ENCODE measurements at places on chromosomes 2 and 18. TPM values are rescaled to one million over a fixed set of nuclear protein-coding genes. Genes with fewer than 3 reads are reported as not detected.

Gene UGT1A4
- not detected for total RNA-seq

Gene DYTN
- not detected for total RNA-seq

DNA sequence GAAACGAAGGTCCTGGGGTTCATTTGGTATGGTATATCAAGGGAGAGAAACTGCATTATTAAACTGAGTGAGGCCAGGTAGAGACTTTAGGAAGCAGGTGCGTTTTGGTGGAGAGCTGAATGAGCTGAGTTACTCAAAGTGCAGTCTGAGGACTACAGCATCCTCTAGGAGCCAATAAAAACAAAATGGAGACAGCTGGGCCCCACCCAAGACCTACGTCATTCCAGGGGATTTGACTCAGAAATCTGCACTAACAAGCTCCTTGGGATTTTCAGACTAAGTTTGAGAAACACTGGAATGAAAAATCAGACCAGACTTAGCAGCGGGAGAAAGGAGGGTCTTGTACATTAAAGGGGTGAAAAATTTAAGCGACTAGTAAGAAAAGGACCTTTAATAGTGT is 131.5 kb downstream of the UXS1 start:
- peak; percentile 56 for DNase-seq

DNA sequence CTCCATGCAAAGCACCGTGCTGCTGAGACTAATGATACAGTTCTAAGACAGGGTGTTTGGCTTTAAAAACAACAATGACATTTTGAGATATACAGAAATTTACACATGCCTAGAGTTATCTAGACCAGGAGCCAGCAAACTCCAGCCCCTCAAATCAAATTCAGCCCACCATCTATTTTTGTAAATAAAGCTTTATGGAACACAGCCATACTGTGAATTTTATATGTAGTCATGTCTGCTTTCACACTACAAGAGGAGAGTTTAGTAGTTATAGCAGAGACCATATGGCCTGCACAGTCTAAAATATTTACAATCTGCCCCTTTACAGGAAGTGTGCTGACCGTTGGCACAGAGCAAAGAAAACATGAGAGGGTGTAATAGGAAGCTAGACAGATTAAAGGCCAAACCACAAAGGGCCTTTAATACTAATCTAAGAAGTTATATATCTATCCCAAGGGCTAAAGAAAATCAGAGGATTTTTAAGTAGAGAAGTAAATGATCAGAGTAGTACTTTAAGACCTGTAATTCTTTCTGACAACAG is 39.4 kb downstream of the NBAS start:
- DNase-seq = no peak

DNA sequence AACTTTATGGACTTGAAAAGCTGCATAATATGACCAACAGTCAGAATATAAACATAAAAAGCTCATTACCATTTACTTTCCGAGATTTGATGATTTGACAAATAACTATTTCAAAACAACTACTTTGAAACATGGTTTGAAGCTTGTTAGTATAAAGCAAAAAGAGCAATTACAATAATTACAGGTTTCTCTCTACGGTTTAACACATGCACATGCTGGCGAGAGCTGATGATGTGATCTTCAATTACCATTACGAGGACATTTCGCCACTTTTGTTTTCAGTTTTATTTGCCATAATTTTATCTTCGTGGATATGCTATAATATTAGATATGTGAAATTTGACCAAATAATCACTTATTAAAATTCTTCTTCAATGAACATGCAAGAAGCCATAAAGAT is 270.1 kb downstream of the TCF4 start:
- no peak for DNase-seq

DNA sequence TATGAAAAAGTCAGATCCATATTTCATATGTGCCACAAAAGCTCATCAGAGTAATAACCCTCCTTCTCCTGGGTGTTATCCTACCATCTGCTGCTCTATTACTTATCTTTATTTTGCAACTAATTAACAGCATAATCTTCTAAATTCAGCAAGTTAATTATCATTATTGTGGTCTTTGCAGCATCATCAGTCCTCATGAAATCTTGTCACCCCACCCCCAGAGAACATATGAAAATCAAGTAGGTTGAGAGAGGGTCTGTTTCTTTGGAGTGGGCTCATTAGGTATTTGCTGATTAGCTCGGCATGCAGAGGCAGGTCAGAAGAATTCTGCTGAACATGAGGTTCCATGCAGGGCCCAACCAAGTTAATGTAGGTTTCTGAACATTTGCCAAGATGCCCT is 64.8 kb downstream of the ATF2 start:
- no peak for DNase-seq

- no peak for DNase-seq
Measured at GRCh38 chr2:112694182-112694581, 26.6 kb upstream of the NT5DC4 start.

- no peak for DNase-seq
Measured at GRCh38 chr18:42340423-42341009, 385.5 kb downstream of the PIK3C3 start.
